ENCODE measurements at places on chromosomes 7 and 10.

GRCh38 chr10:69359148-69359547 is 57.6 kb downstream of the TACR2 start:
- DNase-seq: no peak

DNA sequence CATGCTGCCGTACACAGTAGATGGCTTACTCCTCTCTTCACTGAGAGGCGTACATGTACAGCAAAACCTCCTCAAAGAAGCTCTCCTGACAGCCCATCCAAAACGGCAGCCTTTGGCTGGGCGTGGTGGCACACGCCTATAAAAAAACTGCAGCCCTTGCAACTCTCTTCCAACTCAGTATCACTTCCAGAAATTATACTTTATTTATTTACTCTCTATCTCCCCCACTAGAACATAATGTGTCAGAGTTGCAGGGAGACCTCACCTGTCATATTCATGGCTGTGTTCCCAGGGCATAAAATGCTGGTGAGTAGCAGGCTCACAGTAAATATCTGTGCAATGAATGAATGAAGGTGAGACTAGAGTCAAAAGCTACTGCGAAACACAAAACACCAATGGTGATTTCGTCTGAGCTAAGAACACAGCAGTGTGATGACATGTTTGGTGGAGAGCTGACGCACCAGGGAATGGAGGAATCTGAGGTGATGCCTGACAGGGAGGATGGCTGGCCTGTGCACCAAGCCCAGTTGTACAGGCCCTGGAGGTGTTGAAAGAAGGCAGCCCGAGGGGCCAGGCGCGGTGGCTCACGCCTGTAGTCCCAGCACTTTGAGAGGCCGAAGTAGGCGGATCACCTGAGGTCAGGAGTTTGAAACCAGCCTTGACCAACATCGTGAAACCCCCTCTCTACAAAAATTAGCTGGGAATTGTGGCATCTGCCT is 55.3 kb downstream of the COBL start:
- DNase-seq: no peak

DNA sequence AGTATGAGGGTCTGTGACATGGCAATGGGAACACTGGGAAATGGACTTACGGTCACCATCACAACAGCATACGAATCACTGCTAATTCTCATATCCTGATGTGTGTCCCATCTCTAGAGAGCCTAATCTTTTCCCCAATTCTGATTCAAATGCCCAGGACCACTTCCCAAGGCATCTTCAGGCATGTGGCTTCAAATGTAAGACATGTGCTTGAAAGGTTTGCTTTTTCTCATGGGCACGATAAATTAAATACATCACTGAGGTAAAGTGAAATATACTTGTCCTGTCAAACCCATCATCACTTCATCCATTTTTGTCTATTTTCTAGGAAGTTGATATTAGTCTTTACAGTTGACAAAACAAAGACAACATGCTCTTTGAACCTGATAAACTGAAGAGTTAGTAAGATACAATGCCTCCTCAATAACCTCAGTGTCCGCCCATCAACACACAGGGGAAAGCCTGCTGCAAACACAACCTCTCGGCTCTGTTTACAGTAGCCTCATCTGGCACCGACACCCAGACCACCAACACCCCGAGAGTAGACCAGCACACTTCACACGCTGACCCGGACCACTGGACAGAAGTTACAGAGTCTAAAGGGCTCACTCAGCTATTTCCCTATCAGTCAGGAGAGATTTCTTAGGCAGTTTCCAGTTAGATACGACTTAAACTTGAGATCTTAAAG is 24.8 kb downstream of the GRB10 start:
- DNase-seq: no peak

DNA sequence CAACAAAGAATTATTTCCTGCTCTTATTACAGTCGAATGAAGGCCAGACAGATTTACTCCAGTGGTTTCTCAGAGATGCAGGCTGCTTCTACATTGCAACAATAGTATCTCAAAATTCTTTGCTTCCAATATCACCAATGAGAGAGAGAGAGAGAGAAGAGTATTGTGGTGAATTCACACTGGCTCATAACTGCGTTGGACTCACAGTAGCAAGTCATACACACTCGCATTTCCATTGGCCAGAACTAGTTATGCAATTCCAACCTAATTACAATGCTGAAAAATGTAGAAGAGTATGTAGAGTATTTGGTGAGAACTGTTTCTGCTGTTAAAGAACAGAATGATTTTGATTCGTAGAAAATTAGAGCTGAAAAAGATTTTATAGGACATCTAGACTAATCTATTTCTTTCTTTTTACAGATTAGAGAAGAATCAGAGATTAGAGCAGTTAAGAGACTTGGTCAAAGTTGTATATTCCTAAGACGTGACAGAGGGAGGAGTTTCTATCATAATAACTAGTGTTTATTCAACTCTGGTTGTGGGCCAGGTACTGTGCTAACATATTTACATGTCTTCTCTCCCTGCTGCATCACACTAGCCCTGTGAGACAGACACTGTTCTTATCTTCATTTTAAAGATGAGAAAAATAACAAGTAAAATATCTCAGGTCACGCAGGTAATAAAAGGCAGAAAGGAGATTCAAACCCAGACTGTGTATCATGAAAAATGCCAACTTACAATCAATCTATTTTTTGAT is 34.6 kb upstream of the PDK4 start:
- no peak for DNase-seq

- no peak for DNase-seq
These were observed 75.6 kb downstream of the CFAP46 start for GRCh38 chr10:132866601-132867381.

DNA sequence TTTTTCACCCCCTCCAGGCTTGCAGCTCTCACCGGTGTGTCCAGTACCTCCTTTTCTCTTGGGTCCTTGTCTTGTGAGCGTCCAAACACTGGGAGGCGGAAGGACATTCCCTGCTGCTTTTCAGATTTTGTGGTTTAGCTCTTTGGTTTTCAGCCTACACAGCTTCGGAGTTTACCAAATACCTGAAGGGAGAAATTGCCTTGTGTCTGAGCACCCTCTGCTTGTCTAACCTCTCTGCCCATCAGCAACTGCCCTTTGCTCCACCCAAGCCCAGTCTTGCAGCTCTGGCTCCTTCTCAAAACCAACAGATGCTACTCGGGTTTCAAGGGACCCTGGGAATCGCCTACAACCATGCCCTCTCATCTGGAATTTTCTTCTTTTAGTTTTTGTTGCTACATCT is 519.1 kb upstream of the IGFBP3 start:
- DNase-seq: no peak

DNA sequence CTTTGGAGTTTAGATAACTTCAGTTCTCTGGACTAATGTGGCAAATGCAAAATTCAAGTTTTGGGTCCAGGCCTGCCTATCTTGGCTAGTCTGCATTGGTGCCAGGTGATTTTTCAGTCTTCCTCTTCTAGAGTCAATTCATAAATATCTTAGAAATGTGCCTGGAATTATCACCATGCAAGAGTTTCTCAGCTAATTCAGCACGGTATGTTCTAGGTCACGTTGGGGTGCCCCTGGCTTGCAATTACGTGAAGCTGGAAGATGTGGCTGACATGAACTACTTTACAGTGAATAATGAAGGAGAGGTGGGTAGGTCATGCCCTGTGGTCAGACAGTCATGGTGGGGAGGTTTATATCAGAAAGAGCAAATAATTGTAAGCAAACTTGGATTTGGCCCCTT is 25.0 kb downstream of the ZDHHC6 start:
- no peak for DNase-seq

GRCh38 chr10:21314111-21314626 is 211.3 kb downstream of the SKIDA1 start:
- DNase-seq: no peak

GRCh38 chr10:128070721-128071416 is 55.4 kb downstream of the MKI67 start:
- DNase-seq: no peak

DNA sequence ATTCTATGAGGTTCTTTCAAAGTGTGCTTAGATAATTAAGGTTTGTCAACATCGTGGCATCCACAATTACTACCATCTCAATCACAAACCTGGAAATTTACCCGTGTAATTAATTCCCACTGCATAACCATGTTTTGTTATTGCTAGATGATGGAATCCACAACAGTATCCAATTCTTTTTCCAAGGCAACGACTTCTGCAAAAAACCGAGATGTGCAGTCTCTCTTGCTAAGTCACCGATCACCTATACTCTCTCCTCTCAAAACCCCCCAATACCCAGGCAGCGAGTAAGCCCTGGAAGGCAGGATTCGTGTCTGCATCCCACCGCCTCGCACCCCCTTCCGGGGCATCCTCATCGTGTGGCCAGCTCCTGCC is 678 bp upstream of the EIF4H start:
- no peak for DNase-seq

DNA sequence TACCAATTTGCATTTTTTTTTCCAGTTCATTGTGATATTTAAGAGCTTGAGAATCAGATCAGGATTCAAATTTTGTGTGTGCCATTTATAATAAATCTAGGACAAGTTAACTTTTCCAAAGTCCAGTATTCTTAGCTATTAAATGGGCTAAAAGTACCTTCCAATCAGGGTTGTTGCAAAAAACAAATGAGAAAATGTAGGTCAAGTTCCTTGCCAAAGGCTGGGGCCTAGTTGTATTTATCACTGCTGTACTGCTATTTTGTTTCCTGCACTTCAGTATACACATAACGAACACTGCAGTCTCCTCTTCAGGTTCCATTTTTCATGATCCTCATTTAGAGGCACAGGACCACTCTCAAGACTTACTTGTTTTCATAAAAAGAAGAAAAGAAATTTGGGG is 7.4 kb upstream of the VPS41 start:
- no peak for DNase-seq

DNA sequence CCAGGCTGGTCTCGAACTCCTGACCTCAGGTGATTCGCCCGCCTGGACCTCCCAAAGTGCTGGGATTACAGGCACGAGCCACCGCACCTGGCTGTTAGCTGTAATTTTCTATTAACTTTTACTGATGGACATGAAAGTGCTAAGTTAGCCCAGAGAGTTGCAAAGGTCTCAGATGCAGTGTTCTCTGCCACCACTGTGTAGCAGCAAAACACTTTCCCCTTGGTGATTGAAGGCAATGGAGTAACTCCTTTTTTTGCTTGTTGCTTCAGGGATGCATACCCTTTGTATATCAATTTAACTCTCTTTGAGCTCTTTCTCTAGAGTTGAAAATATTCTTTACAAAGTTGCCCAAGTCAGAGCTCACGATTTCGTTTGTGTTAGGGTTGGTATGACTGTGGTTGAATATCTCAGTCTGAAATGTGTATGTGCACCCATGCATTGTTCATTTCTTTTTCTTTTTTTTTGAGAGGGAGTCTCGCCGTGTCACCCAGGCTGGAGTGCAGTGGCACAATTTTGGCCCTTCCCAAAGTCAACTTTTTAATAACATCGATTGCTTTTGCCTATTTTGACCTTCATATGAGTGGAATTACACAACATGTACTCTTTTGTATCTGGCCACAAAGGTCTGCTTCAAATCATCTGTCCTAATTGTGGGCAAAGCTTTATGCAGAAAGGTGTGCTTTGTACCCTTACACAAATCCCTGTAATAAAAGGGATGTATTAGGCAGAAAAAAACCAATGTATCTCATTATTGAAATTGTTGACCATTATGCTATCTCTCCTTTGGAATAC is 52.6 kb downstream of the GTF2I start:
- no peak for DNase-seq

DNA sequence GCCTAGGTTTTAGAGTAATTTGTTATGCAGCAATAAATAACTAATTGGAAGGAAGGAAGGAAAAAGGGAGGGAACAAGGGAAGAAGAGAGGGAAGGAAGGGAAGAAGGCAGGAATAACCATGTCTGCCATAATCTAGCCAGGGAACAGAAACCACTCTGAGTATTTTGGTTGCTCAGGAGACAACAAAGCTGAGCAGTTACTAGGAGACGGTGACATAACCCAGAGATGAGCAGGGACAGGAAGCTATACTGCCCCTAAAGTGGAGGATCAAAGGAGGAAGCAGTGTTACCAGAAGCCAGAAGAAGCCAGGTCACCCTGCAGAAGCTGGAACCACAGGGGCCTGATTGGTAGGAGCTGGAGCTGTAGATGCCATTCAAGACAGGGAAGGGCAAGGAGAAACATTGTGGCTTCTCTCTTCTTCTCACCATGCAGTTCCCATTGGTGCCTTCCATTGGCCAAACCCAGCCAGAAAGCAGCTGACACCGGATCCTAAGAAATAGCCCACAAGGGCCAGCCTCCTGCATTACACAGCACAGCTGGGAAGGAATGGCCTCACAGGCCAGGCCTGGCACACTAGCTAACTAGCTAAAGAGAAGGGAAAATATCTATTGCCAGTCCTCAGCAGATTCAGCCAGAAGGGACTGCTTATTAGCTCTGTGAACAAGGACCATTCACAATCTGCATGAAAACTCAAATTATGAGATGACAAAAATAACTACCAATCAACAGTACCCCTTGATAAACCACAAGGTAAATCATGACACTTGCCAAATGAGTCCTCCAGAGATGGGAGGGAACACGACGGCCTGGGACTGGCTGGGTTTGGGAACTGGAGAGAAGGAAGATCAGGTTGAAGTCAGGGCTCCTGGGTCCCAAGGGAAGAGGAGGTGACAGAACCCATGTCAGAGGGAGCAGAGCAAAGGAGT is 184.5 kb upstream of the NFE2L3 start:
- DNase-seq: no peak

- no peak for DNase-seq
These were observed 826.1 kb downstream of the GRM8 start for GRCh38 chr7:126426652-126427051.

DNA sequence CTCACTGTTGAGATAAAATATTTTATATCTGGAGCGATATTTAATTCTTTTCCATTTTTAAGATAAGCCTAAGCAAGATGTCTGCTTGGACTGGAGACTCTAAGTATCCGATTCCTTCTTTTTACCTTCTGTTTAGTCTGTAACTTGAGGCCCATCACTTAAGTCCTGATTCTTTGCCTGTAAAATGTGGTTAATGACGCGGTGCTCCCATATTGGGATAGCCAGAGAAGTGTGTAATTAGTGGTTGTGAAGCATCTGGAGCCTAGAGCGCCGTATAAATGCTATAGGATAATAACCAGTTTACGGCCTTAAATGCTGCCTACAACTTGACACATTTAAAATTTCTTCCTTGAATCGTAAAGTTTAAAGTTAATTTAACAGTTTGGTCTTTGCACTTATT is 132.9 kb downstream of the CHN2 start:
- no peak for DNase-seq

DNA sequence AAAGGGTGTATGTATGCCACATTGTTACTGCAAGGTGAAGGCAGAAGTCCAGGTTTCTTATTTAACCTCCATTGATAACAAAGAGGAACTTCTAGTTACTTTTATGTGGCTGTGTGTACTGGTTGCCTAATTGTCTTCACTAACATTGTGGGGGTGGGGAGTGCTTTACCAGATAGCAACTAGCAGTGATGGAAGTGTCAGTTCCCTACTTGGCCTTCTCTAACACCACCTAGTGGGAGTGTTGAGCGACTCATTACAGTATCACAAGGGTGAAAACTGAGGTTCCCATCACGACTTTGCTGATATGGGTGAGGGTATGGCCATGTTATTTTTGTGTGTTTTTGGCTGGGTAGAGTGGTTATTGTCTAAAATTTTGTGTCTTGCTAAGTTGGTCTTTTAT is 274.4 kb downstream of the THSD7A start:
- DNase-seq: no peak

DNA sequence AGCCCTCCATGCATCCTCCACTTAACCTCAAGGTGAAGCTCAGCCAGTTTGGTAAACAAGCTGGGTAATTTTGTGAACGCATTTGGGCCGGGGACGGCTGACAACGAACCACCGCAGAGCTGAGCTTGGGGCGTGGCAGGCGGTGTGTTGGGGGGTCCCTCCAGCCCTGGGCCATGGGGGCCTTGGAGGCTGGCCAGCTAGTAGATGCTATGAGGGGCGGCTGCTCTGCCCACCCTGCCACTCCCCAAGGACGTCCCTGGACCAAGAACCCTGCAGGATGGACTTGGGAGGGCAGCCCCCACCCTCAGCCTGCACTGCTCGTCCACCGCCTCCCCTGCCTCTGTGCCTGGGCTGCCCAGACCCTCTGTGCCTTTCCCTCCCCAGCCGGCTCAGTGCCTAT is 12.0 kb upstream of the SCART1 start:
- no peak for DNase-seq

Measured in activated T-cell treated with anti-CD3 and anti-CD28 coated beads for 48 hours (primary cell).